Stimulated activated CD4-positive, alpha-beta T cell treated with anti-CD3 and anti-CD28 coated beads, Interleukin-12 subunit alpha, Interleukin-12 subunit beta, amount 100 ng/mL, for 4 hours (primary cell): ENCODE measurements at places on chromosomes 3 and 15.
A peak's percentile ranks its signal among the peaks of the same experiment; 100 is the strongest.

DNA sequence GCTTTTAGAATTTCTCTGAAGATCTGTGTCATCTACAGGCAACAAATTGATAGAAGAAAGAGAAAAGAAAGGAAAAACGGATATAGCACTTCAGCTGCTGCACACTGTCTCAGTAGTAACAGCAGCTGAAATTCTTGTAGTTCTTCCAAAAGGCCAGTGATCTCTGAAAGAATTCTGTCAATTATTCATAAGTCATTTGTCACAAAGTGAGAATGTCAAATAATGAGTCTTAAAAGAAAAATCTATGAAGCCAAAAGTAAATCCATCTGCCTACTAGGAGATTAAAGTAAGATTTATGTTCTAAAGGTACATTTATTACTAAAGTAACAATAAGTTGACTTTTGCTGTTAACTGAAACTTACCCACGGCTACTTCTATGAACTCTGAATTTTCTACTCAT is 24.6 kb downstream of the IFT80 start:
- no peak for DNase-seq

GRCh38 chr3:101791778-101792177 is 12.8 kb downstream of the NXPE3 start:
- DNase-seq, result no peak

DNA sequence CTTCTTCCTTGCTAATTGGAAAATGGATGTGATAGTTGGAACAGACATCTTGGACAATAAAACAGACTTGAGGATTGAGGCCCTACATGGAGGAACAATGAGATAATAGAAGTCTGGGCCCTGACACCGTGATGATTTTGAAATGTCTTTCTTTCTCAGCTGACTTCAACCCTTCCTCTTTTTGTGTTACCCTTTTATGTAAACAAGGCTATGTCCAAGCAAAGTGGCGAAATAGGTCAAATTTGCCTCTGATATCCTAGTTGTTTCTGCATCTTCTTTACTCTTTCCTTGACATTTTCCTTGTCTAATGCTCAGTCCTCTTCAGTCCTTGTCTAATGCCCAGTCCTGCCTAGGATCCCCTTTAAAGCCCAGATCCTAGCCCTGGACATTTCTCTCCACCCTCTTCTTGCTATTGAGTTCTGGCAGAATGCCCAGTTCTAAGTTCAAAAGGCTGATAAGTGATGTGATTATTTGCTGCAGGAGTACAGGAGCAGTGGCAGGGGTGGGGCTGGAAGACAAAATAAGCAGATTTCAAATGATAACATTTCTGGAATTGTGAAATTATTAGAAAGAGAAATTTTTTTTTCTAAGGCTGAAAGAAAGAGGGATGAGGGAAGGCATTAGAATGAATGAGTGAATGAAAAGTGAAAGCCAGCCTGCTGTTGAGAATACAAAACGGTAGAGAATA is 6.5 kb upstream of the VPS8 start:
- no peak for DNase-seq

- DNase-seq, result peak; percentile 21
Measured at GRCh38 chr15:23565395-23566070, at the start of gene MKRN3. MKRN3 (plus strand) TSS chr15:23565674; CDS start chr15:23565783, 109 bp downstream.

DNA sequence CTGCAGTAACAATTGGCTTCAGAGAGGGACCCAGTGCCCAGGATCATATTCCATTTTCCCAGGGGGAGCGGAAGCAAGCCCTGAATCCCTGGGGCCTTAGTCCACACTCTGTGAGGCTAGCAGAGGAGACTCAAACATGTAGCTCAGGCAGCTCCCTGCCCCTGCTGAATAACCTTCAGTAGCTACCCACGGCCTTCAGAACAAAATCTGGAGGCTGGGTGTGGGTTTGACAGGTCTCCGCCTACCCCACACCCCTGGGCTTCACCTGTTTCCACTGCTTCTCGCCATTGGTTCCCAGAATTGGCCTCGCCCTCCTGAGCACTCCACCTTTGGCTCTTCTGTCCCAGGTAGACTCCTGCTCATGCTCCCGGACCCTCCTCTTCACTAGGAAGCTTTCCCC is 93.6 kb upstream of the ATP2B2 start:
- DNase-seq, result no peak

GRCh38 chr3:156768390-156768789 is 57.8 kb upstream of the LEKR1 start:
- DNase-seq, result no peak

DNA sequence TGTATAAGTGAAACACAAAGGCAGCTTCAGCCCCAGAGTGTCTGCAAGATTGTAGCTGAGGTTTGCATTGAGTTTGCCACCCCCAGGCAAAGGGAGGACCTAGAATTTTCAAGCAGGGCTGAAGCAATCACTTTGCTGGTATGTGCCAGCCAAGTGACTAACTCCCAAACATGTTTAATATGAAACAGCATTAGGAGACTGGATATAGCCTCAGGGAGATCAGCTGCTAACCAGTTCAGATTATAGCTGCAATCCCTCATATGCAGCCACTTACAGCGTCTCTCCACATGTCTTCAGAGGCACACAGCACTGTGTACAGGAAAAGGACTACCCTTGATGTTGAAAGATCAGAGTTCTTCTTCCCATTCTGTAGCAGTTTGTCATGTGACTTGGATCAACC is 38.4 kb upstream of the PPP2R3A start:
- DNase-seq, result no peak

DNA sequence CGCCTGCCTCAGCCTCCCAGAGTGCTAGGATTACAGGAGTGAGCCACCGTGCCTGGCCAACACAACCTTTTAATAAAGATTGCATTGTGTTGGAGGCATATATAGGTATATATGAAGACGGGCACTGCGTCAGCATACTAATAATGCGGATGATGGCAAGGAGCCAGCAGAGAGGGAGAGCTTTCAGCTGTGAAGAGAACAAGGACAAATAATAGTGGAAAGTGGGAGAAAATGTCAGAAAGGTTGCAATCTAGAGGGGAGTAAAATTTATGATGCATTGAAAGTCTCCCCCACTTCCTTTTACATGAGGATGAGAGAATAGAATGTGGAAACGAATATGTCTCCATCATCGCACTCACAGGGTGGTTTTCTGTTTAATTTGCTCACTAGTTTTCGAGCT is 170.5 kb upstream of the TBL1XR1 start:
- DNase-seq, result no peak

- no peak for DNase-seq
Measured at GRCh38 chr15:29935296-29936004, 113.2 kb upstream of the TJP1 start.
